ENCODE measurements at places on chromosomes 5 and 9.
A peak's percentile ranks its signal among the peaks of the same experiment; 100 is the strongest.

DNA sequence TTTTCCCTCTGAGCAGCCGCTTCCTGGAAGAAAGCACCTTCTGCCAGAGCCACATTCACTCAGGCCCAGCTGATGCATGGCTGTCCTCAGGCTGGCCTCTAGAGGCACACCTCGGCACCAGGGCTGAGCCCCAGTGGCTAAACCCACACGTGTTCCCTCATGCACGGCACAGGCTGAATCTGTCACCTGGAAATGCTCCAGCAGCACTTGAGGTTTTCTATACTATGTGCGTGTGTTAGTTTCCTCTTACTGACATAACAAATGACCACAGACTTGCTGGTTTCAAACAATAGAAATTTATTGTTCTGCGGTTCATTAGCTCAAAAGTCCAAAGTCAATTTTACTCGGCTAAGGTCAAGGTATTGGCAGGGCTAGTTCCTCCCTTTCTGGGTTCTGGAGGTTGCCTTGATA, 141.4 kb downstream of the LRRC70 start:
- peak; percentile 6 for DNase-seq

DNA sequence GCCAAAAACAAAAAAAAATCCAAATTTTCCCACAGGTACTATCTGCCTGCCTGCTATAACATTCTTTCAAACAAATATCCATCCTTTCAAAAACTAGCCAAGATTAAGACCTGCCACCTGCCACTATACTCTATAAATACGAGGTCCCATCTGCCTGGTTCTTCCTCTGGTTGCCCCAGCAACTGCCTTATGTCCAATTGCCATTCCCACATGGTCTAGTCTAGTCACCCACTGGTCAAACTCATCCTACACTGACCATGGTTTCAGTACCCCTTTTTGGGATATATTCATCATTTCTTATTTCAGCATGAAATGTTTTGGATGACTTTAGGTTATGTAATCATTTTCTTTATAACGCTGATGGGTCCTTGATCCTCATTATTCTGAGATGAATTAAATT, 95.1 kb upstream of the CCNG1 start:
- no peak for DNase-seq

DNA sequence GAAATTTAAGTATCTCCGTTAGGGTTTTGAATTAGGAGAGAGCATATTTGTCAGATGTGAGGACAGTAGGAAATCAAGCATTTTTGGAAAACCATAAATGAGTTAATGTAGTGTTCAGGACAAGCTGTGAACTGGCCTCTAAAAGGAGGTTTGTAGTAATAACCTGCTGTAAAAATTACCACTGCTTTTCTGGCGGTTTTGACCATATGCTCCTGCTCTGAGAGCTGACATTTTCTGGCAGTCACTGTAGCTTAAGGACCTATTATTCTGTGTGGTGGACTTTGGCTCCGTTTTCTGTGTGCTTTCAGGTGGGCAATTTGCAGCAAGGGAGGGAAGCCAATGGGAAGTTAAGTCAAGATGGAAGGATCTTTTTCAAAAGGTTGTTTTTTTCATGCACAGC, 111.1 kb downstream of the SGCD start:
- DNase-seq = no peak

GRCh38 chr5:10801931-10802666, 41.1 kb upstream of the DAP start:
- no peak for DNase-seq

DNA sequence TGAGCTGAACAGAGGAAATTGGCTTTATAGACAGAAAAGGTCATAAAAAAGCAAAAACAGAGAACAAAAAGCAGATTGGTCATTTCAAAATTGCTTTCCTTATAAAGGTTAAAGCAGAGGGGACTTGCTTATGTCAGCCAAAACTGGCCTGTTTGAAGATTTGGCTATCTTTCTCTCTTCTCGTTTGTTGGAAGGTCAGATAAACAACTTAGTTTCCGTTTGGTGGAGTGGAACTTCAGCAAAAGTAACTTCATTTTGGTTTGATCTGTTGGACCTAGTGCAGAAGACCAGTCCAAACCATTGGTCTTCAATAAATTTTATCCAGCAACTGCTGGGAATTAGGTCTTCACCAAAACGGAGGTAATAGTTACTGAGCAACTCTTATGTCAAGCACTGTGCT, 45.1 kb upstream of the HMGCS1 start:
- DNase-seq = no peak

DNA sequence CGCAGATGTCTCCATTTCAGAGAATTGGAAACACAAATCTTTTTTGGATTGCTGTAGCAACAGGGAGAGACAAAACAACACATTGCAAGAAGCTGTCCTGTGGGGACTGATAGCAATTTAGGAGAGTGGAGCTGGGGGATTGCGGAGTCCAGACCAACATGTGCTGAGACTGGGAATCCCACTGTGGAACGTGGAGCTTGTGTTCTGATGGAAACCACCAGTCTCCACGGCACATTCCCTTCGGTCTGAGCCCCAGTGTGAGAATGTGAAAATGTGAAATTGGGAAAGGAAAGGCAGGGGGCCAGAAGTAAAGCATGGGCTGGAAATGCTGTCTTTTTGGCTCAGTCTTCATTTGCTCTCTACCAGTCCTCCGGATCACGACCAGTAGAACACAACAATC, 348.8 kb upstream of the TNC start:
- no peak for DNase-seq

DNA sequence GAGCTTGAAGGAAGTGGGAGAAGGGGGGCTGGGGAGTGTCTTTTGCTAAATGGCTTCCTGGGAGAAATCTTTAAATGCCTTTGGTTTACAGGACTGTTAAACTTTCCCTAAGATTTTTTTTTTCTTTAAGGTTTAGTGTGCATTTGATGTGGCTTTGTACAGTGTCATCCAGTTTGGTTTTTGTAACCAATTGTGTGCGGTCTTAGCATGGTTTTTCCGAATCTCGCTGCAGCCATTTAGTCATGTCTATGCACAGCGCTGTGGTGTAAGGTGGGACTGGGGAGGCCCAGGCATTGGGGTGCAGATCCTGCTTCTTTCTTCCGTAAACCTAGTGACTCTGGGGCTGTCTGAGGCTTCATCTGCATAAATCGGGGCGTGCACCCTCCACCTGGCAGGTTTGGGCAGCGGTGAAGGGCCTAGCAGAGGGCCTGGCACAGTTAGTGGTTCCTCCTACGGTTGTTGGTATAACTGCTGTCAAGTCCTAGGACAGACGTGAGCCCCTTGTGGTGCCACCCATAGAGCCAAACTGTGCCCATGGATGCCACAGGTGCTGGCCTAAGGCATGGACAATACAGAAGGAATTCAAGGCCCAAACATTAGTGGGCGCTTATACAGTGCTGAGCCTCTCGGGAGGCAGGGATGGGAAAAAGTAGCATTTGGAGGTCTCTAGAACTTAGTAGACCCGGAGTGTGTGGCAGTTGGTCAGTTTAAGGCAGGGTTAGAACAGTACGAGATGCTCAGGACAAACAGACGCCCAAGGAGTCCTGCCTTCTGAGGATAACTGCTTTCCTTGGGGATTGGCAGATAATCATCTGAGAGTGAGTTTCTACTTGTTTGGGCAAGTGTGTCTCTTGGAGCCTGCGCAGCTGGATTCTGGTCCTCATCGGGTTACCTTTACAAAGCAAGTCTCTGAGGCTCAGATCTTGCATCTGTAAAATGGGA, 1.5 kb downstream of the PRRC2B start:
- no peak for DNase-seq

GRCh38 chr5:150946351-150946905, 41.6 kb upstream of the ZNF300 start:
- no peak for DNase-seq

DNA sequence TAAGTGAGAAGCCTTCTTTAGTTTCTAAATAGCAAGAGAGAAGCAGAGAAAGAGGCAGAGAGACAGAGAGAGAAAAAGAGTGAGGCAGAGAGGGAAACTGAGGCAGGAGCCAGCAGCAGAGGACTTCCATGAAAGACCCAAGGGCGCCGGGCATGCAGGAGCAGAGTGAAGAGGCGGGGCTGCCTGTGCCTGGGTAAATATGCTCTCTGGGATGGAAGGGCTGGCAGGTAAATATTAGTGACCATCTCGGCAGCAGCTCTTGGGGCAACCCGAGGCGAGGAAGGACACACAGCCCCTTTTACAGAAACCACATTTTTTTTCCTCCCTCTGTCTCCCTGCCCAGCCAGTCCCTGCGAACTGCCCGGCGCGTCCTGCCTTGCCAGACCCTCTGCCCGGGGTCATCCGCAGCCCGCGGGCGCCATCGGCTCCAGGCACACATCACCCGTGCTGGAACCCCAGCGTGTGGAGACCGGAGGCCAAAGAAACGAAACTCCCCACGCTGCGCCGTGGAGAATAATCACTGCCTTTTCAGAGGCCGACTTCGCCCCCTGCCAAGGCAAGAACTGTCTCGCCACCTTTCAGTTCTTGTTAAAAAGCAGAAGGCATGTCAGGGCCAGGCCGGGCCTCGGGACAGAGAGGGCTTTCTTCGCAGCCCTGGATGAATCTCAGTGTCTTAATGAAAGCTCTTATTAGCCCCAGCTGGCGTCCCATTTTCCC, 61.3 kb downstream of the BOD1 start:
- no peak for DNase-seq

GRCh38 chr5:143065185-143065965, 295.2 kb downstream of the ARHGAP26 start:
- no peak for DNase-seq

DNA sequence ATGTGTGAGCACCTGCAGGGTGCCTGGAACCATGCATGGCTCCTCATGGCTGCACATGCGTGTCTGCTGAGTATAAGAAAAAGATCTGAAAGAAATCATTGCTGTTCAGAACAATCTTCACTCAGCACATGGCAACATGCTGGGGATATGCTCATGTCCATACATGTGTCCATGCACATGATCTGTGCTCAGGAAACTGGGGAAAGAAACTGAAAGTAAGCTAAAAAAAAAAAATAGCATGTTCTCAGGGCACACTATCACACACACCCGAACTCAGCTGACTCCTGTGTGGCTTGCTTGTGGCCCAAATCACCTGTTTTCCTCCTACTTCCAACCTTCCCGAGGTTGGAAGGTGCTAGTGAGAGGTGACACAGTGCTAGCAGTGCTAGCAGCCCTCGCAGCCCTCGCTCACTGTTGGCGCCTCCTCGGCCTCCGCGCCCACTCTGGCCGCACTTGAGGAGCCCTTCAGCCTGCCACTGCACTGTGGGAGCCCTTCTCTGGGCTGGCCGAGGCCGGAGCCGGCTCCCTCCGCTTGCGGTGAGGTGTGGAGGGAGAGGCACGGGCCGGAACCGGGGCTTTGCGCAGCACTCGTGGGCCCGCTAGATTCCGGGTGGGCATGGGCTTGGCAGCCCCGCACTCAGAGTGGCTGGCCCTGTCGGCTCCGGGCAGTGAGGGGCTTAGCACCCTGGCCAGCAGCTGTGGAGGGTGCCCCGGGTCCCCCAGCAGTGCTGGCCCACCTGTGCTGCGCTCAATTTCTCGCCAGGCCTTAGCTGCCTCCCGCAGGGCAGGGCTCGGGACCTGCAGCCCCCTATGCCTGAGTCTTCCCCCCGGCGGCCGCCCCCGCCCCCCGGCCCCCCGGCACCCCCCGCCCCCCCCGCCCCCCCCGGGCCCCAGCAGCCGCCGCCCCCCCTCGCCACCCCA, 76.0 kb downstream of the GADD45G start:
- no peak for DNase-seq

DNA sequence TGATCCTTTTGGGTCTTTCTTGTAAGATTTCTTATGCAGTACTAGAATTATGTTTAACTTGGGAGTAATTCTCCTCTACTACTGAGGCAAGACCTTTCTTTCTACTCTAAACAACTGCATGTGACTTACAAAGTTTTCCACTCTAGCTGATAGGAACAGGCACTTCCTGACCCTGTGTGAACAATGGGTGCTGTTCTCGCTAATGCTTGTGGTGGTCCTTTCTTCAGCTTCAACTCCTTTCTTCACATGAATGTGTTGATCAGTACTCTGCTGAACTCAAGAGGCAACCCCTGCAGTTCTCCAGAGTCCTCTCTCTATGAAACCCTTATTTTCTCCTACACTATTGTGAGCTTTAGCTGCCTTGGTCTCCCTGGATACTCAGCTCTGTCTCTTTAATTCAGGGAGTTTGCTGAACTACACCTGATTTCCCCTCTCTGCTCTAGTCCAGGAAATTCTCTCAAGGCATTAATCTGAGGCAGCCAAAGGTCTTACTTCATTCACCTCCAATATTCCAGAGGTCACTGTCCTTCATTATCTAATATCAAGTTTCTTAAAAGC, 484.6 kb upstream of the PIK3R1 start:
- DNase-seq = no peak

- no peak for DNase-seq
These were observed 125.1 kb downstream of the LIFR start for GRCh38 chr5:38431242-38431853.

- no peak for DNase-seq
These were observed 212.3 kb upstream of the DAPK1 start for GRCh38 chr9:87285183-87285850.

DNA sequence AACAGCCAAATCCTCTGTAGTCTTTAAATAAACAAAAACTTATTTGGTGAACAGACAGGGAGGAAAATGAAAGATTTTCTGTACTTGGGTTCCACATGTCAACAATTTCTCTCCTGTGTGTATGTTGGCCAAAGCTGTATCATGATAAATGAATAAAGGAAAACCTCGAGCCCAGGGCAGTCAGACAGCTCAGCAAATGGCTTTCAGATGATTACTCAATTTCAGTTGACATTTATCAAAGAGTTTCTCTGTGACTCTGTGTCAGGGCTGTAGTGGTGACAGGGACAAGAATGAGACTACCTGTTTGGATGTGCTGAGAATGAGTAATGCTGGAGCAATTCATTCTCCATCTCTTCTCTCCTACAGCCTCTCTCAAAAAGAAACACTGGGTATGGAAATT, 45.7 kb upstream of the PTGS1 start:
- DNase-seq = peak; percentile 9

DNA sequence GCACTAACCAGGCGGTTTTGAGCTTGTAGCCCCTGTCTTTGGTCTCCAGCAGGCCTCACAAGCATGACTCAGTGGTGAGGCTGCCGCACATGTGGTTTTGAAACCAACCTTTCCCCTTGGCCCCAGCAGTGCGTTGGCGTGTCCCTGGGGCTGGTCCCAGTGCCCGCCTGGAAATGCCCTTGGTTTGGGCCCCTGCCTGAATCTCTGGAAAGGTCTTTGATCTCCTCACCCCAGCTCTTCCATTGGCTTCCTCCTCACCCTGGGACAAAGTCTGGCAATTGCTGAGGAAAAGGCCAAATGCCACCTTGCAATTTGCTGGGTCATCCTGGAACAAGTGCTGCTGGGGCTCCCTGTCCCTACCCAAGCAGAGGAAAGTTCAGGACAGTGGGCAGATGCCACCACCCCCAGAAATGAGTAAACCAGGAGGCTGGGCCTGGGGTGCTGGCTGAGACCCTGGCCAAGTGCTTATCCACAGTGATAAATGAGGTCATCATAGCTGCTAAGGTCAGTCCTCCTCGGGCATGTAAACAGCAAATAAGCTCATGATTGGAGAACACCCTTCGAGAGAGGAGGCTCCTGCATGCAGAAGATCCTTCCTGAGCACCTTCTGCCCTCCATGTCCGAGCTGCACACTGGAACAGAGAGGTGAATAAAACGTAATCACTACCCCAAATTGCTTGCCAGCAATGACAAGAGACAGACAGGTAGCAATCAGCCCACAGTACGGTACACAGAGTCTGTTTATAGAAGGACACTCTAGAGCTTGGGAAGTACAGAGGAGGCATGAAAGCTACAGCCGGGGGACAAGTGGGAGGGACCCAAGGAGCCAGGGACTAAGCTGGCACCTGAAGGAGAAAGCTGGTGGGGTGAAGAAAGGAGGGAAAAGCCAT, 98.9 kb upstream of the CPEB4 start:
- DNase-seq = peak; percentile 87

GRCh38 chr5:168364151-168364661, 72.8 kb downstream of the WWC1 start:
- peak; percentile 97 for DNase-seq

GRCh38 chr5:168301593-168302390, 10.3 kb downstream of the WWC1 start:
- DNase-seq = peak; percentile 95

GRCh38 chr5:39364367-39364766, at the start of gene C9:
C9 (minus strand) TSS chr5:39364495; CDS start chr5:39364464, 31 bp downstream.
- no peak for DNase-seq
